ENCODE measurements at places on chromosomes 12 and 14.

DNA sequence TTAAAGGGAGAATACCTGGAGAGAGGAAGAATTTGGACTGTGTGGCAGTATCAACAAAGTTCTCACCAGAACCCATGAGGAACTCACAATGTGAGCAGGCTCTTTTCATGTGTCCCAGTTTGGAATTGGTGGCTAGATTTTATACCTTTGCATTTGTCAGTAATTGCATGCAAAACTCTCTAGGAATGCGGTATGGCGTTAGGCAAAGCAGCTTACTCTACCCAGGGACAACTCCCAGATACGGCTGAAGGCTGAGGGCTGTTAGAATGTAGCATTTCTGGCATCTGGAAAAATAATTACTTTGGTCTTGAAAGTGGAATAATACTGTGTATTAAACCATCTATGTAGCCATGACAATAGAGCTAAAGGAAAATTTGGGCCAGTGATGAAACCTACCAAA lies 635.5 kb downstream of the SLC16A7 start:
- DNase-seq, result peak; percentile 12

DNA sequence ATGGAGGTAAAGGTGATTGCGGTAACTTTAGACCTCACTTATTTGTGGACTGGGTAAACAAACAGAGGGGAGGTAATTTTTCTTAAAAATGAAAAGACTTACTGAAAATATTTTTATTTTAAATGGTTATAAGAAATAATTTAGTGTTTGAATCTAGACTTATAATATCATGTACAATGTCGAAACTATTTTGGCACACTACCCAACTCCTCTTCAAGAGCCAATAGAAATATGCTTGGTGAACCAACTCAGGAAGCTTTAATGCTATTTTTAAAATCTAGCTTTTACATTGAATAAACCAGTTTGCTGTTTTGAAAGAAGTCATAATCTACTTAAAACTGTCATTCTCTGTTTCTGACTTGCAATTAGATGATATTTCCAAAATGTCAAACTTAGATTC lies 175.8 kb upstream of the NPAS3 start:
- peak; percentile 68 for DNase-seq

- peak; percentile 0 for DNase-seq
Observed at GRCh38 chr12:33476058-33476457, 36.4 kb upstream of the SYT10 start.

GRCh38 chr14:84234281-84234680 lies 1295.7 kb upstream of the FLRT2 start:
- DNase-seq, result no peak

GRCh38 chr12:71303199-71303598 lies 136.4 kb upstream of the LGR5 start:
- DNase-seq, result peak; percentile 83

- no peak for DNase-seq
Observed at GRCh38 chr12:89059056-89059455, 293.2 kb downstream of the DUSP6 start.

DNA sequence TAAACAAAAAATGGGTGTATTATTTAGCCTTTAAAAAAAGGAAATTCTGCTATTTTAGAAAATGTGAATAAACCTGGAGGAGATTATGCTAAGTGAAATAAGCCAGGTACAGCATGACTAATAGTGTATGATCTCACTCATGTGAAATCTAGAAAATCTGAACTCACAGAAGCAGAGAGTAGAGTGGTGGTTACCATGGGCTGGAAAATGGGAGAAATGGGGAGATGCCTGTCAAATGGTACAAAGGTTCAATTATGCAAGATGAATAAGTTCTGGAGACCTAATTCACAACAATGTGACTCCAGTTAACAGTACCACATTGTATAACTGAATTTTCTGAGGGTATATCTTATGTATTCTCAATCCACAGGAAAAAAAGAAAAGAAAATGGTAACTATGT lies 17.4 kb upstream of the LEMD3 start:
- DNase-seq, result no peak

DNA sequence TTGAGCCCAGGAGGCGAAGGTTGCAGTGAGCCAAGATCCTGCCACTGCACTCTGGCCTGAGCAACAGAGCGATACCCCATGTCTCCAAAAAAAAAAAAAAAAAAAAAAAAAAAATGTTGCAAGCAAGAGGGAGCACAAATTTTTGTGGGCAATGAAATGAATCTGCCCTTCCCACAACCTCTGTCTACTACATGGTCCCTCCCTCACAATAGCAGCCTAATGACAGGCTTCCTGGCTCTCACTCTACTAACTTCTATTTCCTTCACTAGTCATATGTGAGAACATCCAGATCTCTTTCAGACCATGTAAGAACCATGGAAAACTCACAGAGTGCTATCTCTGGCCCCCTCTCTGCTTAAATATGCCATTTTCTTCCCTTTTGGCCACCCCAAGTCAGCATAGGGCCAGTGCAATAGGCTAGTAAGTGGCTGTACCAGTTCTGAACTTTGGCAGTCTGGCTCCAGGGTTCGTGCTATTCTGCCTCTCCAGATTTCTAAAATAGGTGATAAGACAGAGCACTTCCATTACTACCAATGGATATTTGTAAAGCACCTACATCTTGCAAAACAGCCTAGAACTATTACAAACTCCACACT lies 7.1 kb downstream of the OSBPL8 start:
- DNase-seq, result peak; percentile 49

- DNase-seq, result peak; percentile 71
Observed at GRCh38 chr12:105852951-105853350, 285.8 kb downstream of the NUAK1 start.

- DNase-seq, result no peak
Observed at GRCh38 chr12:97977870-97978405, 515.3 kb downstream of the RMST start.

GRCh38 chr12:15350643-15351042 lies 28.3 kb downstream of the PTPRO start:
- peak; percentile 7 for DNase-seq

GRCh38 chr12:98738539-98738938 lies 93.4 kb downstream of the APAF1 start:
- no peak for DNase-seq

DNA sequence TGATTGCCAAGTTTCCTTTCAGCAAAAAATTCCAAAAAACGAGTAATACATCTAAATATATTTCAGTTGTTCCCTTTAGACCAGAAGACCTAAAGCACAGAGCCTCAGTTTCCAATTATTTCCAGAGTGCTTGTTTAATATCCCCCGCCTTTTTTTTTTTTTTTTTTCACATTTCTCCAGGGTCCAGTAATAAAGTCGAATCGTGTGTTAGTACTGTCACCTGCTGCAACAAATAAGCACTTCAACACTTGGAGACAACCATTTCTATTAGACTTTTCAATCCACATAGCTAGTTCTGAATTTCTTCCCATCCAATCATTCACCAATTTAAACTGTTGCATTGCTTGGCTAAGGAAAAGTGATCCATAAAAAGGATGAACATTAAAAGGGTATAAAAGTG lies 13.6 kb downstream of the PDE6H start:
- DNase-seq, result no peak

DNA sequence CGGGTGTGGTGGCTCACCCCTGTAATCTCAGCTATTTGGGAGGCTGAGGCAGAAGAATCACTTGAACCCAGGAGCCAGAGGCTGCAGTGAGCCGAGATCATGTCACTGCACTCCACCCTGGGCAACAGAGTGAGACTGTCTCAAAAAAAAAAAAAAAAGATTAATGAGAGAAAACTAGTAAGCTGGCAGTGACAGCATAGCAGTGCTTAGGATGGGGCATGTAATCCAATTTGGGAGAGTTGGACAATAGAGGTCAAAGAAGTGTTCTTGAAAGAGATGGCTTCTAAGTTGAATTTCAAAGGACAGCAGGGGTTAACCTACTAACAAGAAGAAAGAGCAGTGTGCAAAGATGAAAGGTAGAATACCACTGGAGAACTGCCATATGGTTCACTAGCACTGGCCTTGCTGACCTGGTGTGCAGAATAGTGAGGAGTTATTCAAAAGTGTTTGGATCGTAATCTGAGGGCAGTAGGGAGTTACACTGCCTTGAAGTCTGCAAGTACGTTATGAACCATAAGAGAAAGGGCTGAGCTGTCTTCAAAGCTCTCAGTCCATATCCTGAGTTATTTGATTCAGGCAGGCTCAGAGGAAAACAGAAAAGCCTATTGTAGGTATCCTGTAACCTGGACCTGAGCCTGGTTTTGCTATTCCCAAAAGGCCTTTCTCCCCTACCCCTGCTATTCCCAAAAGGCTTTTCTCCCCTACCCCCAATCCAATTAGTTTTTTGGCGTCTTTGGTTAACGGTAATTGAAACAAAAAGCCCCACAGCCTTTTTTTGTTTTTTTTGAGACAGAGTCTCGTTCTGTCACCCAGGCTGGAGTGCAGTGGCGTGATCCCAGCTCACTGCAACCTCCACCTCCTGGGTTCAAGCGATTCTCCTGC lies 3.4 kb downstream of the XPOT start:
- DNase-seq, result no peak

- DNase-seq, result no peak
Observed at GRCh38 chr12:41950455-41950854, 194.2 kb downstream of the GXYLT1 start.

DNA sequence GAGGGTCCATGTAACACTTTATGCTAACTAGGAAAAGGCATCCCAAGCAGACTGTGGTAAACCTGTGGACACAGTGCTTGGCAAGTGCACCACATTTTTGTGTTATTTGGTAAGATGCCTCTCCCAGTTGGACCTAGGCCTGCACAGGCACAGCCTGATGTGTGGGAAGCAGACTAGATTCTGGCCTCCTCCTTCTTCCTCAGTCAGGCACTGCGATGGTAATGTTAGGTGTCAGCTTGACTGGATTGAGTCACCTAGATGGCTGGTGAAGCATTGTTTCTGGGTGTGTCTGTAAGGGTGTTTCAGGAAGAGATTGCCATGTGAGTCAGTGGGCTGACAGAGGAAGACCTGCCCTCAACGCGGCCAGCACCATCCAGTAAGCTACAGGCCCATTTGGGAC lies 25.3 kb upstream of the RHOJ start:
- peak; percentile 90 for DNase-seq

- DNase-seq, result no peak
Observed at GRCh38 chr14:58740379-58740935, 102.7 kb downstream of the DACT1 start.

DNA sequence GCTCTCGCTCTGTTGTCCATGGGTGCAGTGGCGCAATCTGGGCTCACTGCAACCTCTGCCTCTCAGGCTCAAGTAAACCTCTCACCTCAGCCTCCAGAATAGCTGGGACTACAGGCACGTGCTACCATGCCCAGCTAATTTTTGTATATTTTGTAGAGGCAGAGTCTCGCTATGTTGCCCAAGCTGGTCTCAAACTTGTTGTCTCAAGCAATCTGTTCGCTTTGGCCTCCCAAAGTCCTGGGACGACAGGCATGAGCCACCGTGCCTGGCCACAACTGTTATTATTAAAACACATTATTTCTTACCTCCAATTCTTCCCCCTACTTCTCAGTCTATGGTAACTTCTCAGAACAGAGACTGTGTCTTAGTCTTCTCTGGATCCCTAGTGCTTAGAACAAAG lies 143.3 kb downstream of the DICER1 start:
- no peak for DNase-seq

- peak; percentile 87 for DNase-seq
Observed at GRCh38 chr12:53495903-53496751, 3.1 kb downstream of the MAP3K12 start.

DNA sequence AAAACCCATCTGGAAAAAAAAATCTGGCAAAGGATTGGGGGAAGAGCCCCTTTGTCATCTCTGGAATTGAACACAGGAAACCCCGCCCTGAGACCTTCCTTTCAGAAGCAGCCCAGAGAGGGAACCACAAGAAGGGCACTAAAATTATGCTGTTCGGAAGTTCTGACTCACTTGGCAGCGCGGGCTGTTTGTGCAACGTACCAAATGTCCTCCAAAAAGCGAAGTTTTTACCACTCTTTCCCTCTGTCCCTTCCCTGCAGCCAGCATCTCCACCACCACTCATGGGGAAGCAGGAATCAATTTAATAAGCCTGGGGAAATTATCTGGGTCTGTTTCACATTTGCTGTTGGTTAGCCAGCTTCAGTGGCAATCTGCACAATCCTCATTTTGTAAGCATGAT lies 3.2 kb upstream of the SYNE3 start:
- peak; percentile 92 for DNase-seq

GRCh38 chr12:88444481-88444880 lies 135.8 kb downstream of the KITLG start:
- no peak for DNase-seq

GRCh38 chr14:55285048-55285652 lies 13.9 kb downstream of the FBXO34 start:
- DNase-seq, result no peak

DNA sequence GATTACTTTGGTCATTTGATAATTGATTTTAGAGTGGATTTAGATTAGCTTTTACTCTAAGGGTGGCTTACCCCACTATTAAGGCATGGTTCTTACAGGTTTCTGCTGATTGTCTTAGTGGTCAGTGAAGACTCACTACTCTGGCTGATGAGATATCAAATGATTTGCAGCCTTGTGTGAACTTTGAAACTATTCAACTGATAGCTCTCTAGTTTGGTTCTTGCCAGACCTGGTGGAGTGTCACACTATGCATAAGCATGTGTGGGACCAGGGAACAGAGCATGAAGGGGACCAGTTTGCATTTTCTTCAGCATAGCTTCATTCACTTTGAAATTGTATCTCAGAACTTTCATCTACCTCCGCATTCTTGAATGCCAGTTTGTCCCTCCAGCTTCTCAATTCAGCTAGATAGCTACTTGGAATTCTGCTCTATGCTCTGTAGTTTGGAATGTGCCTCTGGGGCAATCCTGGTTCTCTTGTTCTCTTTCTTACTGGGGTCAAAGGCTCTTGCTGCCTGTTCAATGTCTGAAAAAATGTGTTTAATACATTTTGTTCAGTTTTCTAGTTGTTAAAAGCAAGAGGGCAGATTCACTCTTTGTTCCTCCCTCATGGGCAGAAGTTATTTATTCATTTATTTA lies 12.7 kb downstream of the SCYL2 start:
- no peak for DNase-seq

DNA sequence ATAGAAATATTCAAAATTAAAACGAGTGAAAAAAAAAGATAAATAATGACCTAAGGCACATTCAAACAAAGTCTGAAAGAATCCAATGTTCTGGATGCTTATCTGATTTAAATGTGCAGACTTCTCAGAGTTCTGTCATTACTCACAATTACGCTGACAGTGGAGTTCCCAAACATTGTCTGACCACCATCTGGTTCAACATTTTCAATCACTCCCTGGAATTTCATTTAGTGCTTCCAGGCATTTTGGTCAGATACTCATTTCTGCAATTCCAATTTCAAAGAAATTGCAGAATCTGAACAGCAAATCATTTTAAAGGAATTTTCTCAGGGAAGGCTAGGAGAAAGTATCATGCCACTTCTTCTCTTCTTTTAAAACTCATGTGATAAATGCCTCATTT lies 398.2 kb upstream of the PDE3A start:
- peak; percentile 87 for DNase-seq

- no peak for DNase-seq
Observed at GRCh38 chr12:117603316-117604113, 242.1 kb upstream of the NOS1 start.
